ENCODE measurements at places on chromosomes 12 and 14.
A peak's percentile ranks its signal among the peaks of the same experiment; 100 is the strongest.

DNA sequence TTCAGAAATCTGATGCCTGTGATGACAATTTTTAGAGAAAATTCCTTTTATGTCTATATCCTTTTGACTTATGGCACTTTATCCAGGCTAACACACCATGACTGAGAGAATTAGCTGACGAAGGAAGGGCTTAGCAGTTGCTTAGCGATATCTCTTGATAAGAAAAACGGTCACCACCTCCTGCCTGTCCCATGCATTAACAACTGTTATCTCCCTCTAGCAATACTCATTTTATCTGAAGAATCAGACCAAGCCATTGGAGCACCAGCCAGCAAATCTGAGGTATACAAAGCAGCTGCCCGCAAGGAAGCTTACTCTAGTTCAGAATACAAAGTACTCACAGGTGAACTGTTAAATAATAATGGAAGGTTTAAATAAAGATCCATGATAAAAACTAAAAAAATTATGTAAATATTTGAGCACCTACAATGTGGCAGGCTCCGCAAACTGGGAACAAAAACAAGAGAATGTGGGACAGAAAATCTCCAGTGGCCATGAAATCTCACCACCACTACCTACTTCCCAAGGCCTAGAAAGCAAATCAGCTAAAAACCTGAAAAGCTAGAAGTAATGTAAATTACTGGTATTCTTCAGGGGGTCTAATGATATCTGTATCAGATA lies 24.3 kb downstream of the PPM1H start:
- no peak for DNase-seq

DNA sequence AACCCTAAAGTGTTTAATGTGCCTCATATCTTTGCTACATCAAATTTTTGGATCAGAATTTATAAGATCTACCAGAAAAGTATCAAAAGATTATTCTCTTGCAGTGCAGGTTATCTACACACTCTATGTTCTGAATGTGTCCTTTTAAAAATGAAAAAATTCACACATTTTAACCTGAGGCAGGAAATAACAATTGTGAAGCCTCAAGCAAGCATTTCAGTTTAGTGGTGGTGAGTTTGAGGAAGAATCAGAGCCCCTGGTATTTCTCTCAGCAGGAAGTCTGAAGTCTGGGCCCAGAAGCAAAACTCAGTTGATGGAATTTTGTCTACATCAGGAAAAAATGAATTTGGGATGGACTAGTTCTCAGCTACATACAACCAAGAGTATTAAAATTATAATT lies 137.0 kb upstream of the PZP start:
- DNase-seq, result no peak

DNA sequence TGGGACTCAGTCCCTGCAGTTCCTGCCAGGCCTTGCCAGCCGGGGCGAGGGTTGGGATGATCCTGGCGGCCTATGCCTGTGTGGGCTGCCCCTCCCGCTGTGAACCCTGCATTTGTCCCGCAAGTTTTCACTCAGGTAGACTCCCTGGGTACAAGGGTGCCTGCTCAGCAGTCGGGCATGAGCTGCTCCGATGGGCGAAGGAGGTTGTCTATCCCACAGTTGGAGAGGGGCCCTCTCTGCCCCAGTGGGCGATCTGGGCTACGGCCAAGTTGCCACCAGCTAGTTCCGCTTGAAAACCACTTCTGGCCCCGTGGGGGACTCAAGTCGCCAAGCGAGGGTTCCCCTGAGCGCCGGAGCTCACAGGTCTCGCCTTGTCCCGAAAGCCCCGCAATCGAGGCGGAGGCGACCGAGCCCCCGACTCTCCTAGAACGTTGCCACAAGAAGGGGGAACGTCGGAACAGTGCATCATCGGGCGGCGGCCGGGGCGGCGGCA lies 365 bp upstream of the TPI1 start:
- no peak for DNase-seq

- DNase-seq, result peak; percentile 74
These were observed 2.3 kb downstream of the GSG1 start for GRCh38 chr12:13100882-13101769.

- DNase-seq, result no peak
These were observed 174.8 kb downstream of the PHETA1 start for GRCh38 chr12:111193977-111194702.

- DNase-seq, result no peak
These were observed 320.2 kb downstream of the GRIN2B start for GRCh38 chr12:13661005-13661887.

GRCh38 chr14:31080056-31080455 lies 53.9 kb upstream of the STRN3 start:
- no peak for DNase-seq

DNA sequence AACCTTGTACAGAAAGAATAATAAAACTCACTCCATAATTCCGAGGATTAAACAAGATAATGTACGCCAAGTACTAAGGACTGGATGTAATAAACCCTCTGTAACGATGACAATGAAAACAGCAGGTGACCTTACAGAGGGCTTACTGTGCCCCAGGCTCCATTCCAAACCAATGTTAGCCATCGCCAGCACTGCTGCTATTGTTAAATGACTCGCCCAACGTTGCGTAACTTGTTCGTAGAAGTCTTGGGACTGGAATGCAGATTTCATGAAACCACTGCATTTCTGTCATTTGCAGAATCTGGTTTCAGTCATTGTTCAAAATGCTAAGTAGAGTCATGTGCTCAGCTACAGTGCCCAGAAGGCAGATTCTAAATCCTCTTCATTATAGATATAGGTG lies 728 bp upstream of the STON2 start:
- no peak for DNase-seq

- no peak for DNase-seq
These were observed 65.4 kb downstream of the TAOK3 start for GRCh38 chr12:118307069-118307954.

DNA sequence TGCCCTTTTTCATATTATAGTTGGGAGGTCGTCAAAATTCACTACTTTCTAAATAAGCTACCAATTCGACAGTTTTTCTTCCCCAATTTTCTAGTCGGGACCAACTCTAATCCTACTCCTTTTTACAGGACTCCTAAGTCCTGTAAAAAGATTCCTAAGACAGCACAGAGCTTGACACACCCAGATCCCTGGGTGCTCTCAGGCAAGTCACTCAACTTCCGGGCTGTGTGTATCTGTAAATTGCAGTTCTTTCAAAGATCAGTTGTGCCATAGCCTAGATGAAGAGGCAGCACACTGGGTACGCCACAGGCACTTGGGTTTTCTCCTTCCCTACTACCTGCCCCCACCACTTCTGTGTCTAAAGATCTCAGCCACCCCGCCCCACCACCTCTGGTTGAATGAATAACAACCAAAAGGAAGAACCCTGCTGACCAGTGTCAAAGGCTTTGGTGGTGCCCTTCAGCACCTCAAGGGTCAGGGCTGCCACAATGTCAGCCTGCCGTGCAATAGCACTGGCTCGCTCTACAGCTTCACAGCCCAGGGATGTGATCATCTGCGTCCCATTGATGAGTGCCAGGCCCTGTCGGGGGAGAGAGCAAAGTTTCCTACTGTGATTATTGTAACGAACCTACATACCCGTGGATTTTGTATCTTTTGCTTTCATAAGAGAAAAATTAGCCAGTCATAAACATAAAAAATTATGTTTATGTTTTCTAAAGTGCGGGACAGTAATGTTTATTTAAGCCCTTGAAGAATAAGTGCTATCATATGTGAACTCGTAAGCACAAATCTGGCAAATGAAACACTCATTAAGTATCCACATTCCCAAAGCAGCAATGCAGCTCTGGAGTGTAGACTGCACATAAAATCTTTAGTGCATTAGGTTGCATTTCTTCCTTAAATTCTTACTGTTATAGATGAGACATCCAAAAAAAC lies 9.2 kb downstream of the HAL start:
- DNase-seq, result no peak

- DNase-seq, result no peak
These were observed 25.9 kb upstream of the DHRS2 start for GRCh38 chr14:23610090-23610814.

DNA sequence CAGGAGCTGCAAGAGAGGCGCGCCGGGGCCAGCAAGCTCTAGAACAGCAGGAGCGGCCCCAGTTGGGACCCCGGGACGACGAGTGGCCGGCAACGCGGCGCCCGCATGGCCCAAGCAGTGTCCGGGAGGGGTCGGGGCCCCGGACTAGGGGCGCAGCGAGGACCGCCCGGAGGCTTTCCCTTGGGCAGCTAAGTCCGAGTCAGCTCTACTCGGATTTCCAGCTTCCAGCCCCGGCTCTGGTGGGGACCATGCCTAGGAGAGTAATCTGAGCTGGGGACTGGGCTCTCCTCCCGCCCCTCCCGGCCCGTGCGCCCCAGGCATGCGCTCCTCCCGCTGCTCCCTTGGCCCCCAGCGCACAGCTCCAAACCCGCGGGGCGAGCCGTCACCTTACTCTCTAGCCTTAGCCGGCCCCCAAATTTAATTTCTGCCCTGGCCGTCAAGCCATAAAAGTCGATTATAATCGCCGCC lies 41.6 kb upstream of the CAPRIN2 start:
- no peak for DNase-seq

All from amygdala (tissue), 56 donors.